ENCODE measurements at places on chromosomes 2 and 18. TPM values are rescaled to one million over a fixed set of nuclear protein-coding genes. Genes with fewer than 3 reads are reported as not detected.

CPO gene
- not detected for total RNA-seq

DCDC2C gene
- not detected for total RNA-seq

CIB4 gene
- total RNA-seq: not detected

NEU2 gene
- not detected for total RNA-seq

ZC3H6 gene
- 10.0 TPM for total RNA-seq

SLC19A3 gene
- 4.5 TPM for total RNA-seq

TMEM200C gene
- not detected for total RNA-seq
